ENCODE measurements at places on chromosomes 4 and X.

- no peak for DNase-seq
Observed at GRCh38 chr4:101115887-101116286, 231.4 kb downstream of the PPP3CA start.

- DNase-seq: no peak
Observed at GRCh38 chrX:31350808-31351074, 278.9 kb upstream of the FTHL17 start.

DNA sequence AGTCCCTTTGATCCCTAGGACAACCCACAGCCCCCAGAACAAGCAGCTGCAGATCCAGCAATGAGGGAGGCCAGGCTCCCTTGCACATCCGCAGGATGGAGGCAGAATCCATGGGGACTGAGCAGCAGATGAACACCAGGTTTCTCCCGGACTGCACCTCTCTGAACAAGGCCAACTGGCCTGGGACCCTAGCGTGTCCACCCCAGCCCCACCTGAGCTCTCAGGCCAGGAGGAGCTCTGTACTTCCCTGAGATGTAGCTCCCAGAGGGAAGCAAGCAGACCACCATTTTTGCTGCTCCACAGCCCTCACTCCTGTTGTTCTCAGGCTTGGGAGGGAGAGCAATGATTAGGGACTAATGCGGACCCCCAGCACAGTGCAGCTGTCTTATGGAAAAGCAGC lies 1195.8 kb downstream of the PCDH18 start:
- DNase-seq: no peak

- DNase-seq: no peak
Observed at GRCh38 chr4:77629885-77630284, 24.3 kb downstream of the CXCL13 start.

DNA sequence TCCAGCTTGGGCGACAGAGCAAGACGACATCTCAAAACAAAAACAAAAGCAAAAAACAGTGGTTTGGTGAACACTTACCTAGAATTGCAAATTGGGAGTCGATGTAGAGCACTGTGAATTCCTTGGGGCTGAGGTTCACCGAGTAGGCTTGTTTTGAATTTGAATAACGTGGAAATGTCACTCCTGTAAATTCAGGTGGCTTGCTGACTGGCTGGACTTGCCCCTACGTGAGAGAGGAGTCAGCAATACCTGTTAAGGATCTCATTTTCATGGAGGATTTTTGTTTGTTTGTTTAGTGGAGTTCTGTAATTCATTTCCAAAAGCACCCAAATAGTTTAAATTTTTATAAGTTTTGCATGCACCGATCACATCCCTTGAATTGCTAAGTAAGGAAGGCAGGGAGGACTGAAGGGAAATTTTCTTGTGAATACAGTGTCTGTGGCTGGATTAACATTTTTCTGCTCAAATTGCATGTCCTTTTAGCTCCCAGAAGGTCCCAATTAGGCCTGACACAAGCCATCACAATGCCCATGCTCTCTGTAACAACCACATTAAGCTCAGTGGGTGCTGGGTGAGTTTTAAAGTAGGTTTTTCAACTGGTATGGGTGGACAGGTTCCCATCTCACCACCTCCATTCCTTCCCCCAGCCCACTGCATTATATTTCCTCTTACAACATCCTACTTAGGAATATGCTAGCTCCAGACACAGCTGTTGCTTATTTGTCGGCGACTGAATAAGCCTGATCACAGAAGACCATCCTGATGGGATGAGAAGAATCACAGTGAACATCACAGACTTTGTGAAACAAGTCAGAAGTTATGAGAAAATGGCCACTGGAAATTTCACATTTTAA lies 58.5 kb upstream of the TTC29 start:
- DNase-seq: no peak

DNA sequence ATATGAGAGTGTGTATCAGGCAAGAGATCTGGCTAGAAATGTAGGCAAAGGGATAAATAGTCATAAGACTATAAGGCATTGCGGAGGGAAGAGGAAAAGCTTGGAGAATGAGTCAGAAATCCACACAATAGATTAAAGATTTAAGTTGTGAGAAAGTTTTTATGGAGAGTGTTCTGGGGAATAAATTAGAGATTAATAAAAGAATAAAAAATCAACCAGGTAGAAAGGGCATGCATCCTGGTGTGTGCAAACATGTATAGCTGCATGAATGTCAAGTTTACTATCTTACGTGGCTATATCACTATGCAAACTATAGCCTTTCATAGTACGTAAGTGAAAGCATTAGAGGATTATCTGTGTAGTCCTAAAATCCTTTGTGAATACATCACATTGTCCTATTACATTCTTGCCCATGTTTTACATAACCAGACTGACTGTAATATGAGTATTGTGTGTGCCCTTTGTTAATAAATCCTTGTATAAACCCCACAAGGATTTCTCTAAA lies 36.9 kb downstream of the SNCA start:
- DNase-seq: no peak

DNA sequence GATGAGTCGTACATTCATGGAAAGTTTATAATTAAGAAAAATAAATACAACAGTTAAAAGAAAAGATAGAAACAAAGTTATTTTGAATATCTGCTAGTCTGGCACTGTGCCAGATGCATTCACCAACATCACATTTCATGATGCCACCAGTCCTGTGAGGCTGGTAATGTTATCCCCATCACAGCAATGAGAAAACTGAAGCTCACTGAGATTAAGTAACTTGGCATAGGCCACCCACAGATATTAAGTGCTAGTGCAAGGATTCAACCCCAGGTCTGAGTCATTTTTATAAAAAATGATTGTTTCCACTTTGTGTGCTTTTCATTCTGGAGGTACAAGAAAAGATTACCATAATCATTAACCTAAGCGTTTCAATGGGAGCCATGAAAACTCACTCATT lies 65.0 kb upstream of the IL15 start:
- DNase-seq: no peak

GRCh38 chrX:41180194-41180908 lies 95.1 kb downstream of the USP9X start:
- DNase-seq: peak; percentile 57

DNA sequence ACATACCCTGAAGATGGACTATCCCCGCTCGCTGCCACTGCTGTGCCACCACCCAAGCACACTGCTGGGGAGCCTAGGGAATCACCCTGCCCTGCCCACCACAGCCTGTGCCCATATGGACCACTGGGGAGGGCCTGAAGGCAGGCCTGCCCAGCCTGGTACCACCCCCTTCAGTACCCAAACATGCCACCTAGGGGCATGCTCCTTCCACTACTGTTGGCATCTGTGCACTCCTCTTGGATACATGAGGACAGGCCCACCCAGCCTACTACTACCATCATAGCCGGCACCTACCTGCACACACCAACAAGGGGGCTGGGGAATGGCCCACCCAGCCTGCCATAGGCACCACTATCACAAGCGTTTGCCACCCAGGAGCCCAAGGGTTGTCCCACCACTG lies 30.1 kb upstream of the PRDX4 start:
- no peak for DNase-seq

GRCh38 chr4:140720387-140721304 lies 35.5 kb downstream of the TBC1D9 start:
- no peak for DNase-seq

GRCh38 chr4:78618436-78618835 lies 66.9 kb downstream of the ANXA3 start:
- no peak for DNase-seq

DNA sequence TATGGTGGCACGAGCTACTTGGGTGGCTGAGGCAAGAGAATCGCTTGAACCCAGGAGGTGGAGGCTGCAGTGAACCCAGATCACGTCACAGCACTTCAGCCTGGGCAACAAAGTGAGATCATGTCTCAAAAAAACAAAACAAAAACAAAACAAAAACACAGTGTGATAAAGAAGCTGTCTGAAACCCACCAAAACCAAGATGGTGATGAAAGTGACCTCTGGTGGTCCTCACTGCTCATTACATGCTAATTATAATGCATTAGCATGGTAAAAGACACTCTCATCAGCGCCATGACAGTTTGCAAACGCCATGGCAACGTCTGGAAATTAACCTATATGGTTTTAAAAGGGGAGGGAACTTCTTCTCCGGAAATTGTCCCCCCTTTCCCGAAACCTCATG lies 29.4 kb upstream of the OPHN1 start:
- DNase-seq: no peak
